Mesothelial cell of epicardium (in vitro differentiated cells): ENCODE measurements at places on chromosomes 1 and 21.

DNA sequence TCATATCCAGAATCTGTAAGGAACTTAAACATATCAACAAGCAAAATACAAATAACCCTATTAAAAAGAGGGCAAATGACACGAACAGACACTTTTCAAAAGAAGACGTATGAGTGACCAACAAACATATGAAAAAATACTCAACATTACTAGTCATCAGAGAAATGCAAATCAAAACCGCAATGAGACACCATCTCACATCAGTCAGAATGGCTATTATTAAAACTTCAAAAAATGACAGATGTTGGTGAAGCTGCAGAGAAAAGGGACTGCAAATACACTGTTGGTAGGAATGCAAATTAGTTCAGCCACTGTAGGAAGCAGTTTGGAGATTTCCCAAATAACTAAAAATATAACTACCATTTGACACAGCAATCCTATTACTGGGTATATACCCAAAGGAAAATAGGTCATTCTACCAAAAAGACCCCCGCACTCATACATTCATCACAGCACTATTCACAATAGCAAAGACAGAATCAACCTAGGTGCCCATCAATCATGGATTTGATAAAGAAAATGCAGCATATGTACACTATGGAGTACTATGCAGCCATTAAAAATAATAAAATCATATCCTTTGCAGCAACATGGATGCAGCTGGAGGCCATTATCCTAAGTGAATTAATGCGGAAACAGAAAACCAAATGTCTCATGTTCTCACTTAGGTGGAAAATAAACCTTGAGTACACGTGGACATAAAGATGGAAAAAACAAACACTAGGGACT is 230.1 kb upstream of the RAB4A start:
- H3K27ac ChIP-seq: no peak overlapping the region
- DNase-seq: no peak
- peaks cover 12% of the 10 kb centered on the region for H3K4me1 ChIP-seq
- H3K27me3 ChIP-seq: no peaks in the 10 kb centered on the region

- H3K4me3 ChIP-seq: no peak overlapping the region
- no peaks in the 10 kb centered on the region for H3K36me3 ChIP-seq
- no peak overlapping the region for H3K27ac ChIP-seq
- DNase-seq: no peak
- H3K4me1 ChIP-seq: peaks cover 23% of the 10 kb centered on the region
Measured at GRCh38 chr1:76620371-76620770, 246.9 kb upstream of the ST6GALNAC5 start.

GRCh38 chr1:168833801-168834224 is 104.8 kb upstream of the DPT start:
- no peaks in the 10 kb centered on the region for H3K36me3 ChIP-seq
- H3K27me3 ChIP-seq: no peaks in the 10 kb centered on the region
- H3K27ac ChIP-seq: peak overlapping the region; percentile 7

DNA sequence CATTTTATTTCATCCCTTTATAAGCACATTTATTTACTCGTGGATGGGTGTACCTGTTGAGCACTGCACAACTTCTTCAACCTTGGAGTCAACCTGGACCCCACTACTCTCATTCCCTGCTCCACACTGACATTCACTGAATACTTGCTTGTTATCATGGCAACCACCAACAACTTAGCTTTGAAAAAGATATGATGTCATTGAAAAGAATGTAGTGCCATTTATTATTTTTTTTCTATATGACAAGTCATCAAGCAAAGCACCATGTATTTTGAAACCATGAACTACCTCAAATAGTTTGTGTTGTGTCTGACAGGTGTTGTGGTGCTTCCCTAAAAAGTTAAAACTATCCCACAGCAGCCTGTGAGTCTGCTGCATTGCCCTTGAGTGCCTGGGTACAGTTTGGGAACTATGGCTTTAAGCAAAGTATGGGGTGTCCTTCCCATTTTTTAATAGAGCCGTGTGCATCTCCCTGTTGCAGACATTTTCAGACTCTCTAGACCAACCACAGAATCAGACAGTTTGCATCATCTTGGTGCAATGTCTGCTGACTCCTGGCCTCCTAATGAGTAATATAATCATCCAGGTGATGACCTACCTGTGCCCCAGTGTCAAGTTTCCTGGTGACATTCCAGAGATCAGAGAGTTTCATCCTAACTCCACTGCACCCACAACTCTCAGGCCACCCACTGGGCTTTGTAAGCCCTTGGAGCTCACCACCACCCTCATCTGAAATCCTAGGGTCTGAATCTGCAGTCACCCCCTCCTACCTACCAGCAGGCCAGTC is 339.7 kb upstream of the PROX1 start:
- DNase-seq: no peak
- H3K27me3 ChIP-seq: peaks cover 23% of the 10 kb centered on the region
- H3K36me3 ChIP-seq: no peaks in the 10 kb centered on the region
- H3K27ac ChIP-seq: no peak overlapping the region
- no peak overlapping the region for H3K4me3 ChIP-seq

DNA sequence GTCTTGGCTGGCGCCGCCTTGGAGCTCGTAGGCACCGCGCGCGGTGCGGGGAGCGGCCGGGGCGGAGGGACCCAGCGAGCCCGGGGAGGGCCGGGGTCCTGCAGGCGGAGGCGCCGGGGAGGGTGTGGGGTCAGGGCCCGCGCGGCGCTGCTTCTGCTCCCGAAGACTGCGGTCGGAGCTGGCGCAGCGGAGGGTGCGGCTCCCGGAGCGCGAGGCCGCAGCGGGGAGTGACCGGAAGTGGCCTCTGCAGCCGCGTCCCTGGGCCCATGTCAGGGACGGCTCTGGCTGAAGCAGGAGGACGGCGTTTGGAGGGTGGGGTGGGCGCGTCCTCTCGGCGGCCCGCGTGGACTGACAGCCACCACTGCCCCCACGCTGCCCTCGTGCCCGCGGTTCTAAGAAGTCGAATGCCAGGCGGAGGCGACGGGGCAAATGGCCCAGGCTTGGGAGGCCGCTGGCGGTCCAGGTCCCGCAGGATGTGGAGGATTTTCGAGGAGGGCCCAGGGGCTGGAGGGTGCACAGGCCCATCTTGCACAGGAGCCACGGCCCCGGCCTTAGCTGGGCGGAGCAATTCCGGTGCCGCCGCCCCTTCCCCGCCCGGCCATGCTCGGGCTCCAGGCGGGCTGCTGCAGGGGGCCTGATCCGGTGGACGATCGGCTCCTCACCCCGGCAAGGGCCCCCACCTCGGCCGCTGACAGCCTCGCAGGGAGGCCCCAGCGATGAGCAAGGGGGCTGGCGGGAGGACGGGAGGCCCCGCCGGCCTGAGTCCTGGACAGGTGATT is 7.7 kb upstream of the ZNF669 start:
- H3K27ac ChIP-seq: no peak overlapping the region
- peaks cover 2% of the 10 kb centered on the region for H3K36me3 ChIP-seq
- H3K4me1 ChIP-seq: peaks cover 13% of the 10 kb centered on the region

GRCh38 chr1:160578525-160579191 is 638 bp downstream of the CD84 start:
- H3K4me3 ChIP-seq: no peak overlapping the region
- no peaks in the 10 kb centered on the region for H3K36me3 ChIP-seq
- no peaks in the 10 kb centered on the region for H3K4me1 ChIP-seq
- no peak overlapping the region for H3K27ac ChIP-seq
- DNase-seq: no peak

GRCh38 chr1:232611834-232612233 is 18.1 kb downstream of the SIPA1L2 start:
- peaks cover 11% of the 10 kb centered on the region for H3K36me3 ChIP-seq
- no peak overlapping the region for H3K4me3 ChIP-seq
- H3K27ac ChIP-seq: no peak overlapping the region
- no peak for DNase-seq
- H3K27me3 ChIP-seq: no peaks in the 10 kb centered on the region
- H3K4me1 ChIP-seq: peaks cover 60% of the 10 kb centered on the region

DNA sequence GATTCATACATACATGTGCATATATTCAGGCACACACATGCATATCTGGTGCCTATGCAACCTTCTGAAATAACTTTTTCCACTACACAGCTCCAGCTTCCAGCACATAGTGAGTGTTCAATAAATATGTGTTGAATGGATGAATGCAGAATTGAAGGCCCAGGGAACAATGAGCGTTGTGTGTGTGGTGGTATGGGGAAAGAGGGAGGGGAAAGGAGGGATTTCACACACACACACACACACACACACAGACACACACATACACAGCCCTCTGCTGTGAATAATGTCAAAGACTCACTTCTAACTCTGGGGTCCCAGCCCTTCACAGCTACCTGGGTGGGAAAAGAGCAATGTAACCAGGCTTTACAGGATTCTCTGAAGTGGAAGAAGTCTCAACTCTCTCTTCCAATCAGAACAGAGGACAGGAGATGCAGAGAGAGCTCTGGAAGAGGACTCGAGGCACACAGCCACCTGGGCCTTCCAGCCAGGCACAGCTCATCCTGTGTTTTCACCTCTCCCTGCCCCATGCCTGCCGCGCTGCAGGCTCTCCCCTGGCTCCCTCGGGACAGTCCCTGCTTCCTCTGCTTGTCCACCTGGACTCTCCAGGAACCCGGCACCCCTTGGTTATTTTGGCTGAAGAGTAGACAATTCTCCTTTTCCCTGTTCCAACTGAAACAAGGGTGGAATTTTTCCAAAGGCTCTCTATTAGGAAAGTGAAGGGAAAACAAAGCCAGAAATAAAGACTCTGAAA is 5.4 kb upstream of the IGSF8 start:
- no peak overlapping the region for H3K4me3 ChIP-seq
- peaks cover 15% of the 10 kb centered on the region for H3K4me1 ChIP-seq
- H3K36me3 ChIP-seq: no peaks in the 10 kb centered on the region
- H3K27ac ChIP-seq: no peak overlapping the region
- H3K27me3 ChIP-seq: no peaks in the 10 kb centered on the region
- no peak for DNase-seq

- no peak for DNase-seq
- H3K27me3 ChIP-seq: no peaks in the 10 kb centered on the region
- peak overlapping the region; percentile 87 for H3K27ac ChIP-seq
- no peaks in the 10 kb centered on the region for H3K36me3 ChIP-seq
Measured at GRCh38 chr1:64195081-64195395, 8.4 kb upstream of the UBE2U start.

DNA sequence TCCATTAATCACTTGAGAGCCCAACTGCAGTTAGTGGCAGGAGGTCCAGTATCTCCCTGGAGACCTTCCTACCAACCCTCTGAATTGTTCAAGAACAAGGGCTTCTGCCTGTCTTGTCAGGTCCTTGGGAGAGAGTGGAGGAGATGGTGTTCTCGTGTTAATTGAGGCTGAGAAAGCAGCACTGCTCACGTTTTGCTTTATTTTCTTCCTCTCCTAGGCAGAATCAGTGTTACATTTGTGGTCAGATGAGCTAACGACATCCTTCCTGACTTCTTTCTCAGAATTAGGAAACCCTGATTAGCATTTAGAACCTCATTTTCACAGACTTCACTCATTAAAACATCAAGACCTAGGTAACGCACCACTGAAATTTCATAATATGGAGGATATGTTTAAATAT is 26.4 kb upstream of the LRIG2 start:
- no peak overlapping the region for H3K4me3 ChIP-seq
- H3K4me1 ChIP-seq: peaks cover 21% of the 10 kb centered on the region
- H3K27me3 ChIP-seq: no peaks in the 10 kb centered on the region
- no peak overlapping the region for H3K27ac ChIP-seq
- DNase-seq: no peak

DNA sequence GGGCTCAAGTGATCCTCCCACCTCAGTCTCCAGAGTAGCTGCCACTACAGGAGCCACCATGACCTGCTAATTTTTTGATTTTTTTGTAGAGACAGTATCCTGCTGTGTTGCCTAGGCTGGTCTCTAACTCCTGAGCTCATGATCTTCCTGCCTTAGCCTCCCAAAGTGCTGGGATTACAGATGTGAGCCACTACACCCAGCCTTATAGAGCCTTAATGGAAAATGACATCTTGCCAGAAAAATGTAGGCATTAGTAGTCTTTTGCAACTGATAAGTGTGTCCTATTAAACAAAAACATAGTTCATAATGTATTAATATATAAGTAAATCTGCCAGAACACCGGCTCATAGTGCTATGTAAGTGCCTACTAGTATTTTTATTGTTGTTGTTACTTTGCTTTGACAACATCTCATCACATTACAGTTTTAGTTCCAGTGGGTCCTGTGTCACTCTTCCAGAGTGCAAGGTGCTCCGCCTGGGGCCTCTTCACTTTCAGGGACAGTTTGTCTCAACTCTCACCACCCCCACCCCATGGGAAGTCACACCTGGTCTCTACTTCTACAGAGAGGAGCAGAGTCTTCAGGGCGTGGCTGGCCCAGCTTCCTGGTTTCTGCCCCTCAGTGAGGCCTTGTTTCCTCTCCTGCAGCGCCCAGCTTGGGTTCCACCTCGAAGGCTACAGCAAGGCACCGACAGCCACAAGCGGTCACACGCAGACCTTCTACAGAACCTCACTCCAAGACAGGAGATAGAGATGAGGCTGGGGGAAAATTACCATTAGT is 30.1 kb downstream of the RHOU start:
- H3K27me3 ChIP-seq: no peaks in the 10 kb centered on the region
- H3K4me3 ChIP-seq: no peak overlapping the region
- peaks cover 19% of the 10 kb centered on the region for H3K4me1 ChIP-seq
- no peak for DNase-seq
- H3K27ac ChIP-seq: no peak overlapping the region
- H3K36me3 ChIP-seq: no peaks in the 10 kb centered on the region

DNA sequence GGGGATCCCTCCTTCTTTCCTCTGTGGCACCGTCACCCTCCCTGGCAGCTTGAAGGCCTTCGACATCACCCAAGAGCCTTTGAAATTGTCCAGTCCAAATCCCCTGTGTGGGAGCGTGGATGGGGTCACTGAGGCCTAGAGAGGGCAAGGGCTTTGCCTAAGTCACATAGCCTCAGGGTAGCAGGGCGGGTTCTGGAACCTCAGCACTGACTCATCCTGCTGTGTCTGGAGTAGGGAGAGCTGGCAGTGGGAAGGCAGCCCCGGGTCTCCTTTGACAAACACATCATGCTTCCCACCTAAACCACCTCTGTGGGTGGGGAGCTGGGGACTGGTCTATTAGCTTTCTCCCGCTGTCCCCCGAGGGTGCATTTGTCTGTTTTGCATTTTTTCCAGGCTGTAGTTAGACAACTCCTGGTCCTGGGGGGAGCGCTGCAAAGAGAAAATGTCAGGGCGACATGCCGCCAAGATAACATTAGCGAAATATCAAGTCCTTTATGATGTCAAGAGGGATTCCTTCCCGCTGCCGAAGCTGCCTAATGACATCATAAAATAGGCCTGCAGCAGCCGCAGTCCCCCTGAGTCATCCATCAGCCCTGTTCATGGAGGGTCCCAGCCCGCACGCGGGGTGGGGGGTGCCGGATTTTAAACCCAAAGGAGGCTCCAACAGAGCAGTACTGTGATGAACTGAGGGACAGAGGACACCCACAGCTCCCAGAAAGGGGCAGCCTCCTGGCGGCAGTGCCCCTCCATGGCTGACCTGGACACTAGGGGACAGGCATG is 77.0 kb upstream of the POU3F1 start:
- DNase-seq: no peak
- H3K27me3 ChIP-seq: peaks cover 49% of the 10 kb centered on the region
- peaks cover 10% of the 10 kb centered on the region for H3K4me1 ChIP-seq
- H3K36me3 ChIP-seq: no peaks in the 10 kb centered on the region
